ENCODE measurements at places on chromosomes 7 and 10.

GRCh38 chr10:27527666-27528295, 23.7 kb downstream of the RAB18 start:
- no peak for DNase-seq

DNA sequence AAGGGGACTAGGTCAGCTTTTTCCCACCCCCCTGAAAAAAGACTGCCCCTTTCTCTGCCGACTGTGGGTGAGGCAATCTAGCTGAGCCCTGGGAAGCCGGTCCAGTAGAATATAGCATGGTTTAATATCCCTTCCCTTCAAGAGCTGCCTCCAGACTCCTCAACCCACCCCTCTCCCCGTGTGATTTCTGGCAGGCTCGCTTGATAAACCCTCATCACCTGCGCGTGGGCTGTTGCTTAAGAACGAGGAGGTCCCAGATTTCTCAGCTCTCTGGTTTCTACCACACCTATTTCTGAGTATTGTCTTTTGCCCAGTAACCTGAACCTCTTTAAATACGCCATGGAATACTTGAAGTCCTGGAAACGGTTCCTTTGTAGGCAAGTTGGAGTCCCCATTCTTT, 2.0 kb upstream of the LRRC4 start:
- no peak for DNase-seq

GRCh38 chr10:62732841-62733653, 71.5 kb upstream of the ADO start:
- no peak for DNase-seq

GRCh38 chr10:6539833-6540232, 40.2 kb downstream of the PRKCQ start:
- DNase-seq, result no peak

Measured in endothelial cell of umbilical vein (primary cell).